Stimulated activated CD8-positive, alpha-beta memory T cell treated with anti-CD3 and anti-CD28 coated beads, Interleukin-15, amount 100 ng/mL, for 24 hours (primary cell): ENCODE measurements at places on chromosomes 5 and 9.

DNA sequence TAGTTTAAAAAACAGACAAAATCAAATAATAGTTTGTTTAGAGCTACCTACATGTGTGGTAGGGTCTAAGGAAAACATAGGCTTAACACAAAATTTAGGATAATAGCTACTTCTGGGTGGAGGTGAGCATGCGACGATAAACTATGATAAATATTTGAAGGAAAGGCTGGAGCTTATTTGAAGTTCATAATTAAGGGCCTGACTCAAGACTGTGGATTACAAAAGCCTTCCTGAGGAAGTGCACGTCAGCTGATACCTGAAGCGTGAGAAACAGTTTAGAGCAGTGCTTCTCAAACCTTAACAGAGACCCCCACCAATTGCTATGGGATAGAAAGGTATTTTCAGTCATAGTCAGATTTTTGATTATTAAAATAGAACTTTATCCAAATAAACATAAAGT is 20.4 kb upstream of the UBLCP1 start:
- DNase-seq = no peak

DNA sequence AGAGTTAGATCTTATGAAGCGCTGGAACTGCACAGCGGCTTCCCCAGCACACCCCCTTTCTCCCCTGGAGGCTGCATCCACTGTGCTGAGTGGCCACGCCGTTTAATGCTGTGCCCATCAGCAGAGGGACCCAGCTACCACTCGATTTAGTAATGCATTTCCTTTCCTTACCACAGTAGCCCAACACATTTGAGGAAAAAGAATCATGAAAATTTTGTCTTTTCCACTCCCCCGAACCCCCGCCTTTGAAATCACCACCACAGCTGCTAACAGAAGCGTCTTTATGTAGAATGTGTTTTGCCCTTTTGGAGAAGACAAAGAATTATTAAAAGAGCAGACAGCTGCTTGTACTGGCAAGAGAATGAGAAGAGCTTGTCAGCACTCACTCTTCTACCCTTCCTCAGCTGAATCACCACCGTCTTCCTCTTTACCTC is 73.2 kb downstream of the ACER2 start:
- no peak for DNase-seq

DNA sequence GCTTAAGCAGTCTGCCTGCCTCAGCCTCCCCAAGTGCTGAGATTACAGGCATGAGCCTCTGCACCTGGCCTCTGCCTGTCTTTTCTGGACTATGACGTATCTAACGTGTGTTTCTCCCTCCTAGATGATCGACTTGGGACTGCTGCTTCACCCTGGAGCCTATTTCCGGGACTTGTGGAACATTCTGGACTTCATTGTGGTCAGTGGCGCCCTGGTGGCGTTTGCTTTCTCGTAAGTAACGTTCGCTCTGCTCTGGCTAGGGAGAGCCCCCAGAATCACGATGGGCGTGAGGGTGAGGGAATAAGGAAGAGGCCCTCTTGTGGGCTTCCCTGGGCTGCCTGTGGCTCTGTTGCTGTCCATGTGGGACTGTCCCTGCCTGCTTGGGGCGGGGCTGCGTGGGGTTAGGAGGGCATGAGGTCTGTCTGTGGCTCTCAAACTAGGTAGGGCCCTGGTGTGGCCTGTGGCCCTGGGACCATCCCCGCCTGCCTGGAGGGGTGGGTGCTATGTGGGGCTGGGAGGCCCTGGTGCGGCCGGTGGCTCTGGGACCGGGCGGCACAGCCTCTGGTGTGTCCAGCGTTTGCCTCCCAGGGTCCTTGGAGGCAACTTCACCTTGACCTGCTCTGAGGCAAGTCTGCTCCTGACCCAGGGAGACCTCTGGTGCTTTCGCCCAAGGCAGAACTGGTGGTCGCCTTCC is 171.7 kb downstream of the CACNA1B start:
- no peak for DNase-seq

DNA sequence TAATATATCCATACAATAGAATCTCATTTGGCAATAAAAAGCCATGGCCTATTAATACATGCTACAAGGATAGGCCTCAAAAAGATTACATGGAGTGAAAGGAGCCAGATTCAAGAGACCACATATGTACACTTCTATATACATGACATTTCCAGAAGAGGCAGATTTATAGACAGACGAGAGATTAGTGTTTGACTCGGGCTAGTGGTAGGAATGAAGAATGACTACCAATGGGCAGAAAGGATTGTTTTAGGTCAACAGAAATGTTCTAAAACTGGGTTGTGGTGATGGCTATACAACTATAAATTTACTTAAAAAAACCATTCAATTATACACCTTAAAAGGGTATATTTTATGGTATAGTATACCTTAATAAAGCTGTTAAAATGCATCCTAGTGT is 41.9 kb downstream of the SETX start:
- DNase-seq = no peak
